ENCODE measurements at places on chromosomes 3 and 15.

DNA sequence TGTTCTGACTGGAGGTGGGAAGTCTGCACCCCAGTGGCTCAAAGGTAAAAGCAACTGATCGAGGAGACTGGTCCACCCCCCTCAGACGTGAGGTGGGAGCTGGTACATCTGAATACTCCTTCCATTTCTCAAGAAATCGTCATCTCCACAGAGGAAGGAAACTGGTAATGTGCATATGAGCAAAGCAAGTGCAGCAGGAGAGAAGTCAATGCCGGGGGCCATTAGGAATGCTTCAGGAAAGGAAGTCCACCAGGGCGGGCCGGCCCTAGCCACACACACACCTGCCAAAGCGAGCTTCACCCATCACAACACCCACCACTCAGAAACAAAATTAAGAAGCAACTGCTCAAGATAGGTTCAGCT, 8.5 kb downstream of the TBC1D2B start:
- DNase-seq: no peak

- no peak for DNase-seq
Observed at GRCh38 chr3:105497386-105497785, 130.7 kb downstream of the ALCAM start.

DNA sequence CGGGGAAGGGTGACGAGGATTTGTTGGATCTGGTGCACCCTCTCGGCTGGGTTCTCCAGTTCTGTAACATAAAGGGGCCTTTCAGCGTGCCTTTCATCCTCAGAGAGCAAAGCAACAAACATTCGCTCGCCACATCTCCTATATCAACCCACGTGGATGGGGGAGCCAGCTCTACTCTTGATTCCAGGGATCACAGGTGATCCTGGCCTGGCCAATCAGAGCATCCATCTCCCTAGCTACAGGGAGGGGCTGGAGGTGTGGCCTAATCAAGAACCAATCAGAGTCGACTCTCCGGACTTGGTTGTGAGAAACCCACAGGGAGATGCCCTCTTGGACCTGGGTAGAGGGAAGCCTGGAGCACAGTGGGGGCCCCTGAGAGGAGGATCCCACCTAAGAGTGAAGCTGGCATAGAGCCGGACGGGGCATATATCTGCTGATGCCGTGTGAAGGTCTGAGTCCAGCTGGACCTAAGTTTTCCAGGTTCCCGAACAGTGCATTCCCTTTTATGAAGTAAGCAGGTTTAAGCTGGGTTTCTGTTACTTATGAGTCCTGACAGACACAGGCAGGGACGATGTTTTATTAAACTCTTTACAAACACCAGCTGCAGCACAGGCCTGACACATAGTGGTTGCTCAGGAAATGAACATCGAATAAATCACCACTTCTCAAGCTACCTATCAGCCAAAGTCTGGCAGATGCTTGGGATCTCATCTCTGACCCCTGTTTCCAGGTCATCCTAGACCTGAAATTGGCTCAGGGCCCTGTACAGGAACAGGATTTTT, 50.7 kb upstream of the RAD18 start:
- no peak for DNase-seq

- no peak for DNase-seq
Observed at GRCh38 chr3:160245261-160245800, 20.1 kb downstream of the C3orf80 start.

- DNase-seq: no peak
Observed at GRCh38 chr3:51930439-51930838, 11.3 kb downstream of the RRP9 start.

DNA sequence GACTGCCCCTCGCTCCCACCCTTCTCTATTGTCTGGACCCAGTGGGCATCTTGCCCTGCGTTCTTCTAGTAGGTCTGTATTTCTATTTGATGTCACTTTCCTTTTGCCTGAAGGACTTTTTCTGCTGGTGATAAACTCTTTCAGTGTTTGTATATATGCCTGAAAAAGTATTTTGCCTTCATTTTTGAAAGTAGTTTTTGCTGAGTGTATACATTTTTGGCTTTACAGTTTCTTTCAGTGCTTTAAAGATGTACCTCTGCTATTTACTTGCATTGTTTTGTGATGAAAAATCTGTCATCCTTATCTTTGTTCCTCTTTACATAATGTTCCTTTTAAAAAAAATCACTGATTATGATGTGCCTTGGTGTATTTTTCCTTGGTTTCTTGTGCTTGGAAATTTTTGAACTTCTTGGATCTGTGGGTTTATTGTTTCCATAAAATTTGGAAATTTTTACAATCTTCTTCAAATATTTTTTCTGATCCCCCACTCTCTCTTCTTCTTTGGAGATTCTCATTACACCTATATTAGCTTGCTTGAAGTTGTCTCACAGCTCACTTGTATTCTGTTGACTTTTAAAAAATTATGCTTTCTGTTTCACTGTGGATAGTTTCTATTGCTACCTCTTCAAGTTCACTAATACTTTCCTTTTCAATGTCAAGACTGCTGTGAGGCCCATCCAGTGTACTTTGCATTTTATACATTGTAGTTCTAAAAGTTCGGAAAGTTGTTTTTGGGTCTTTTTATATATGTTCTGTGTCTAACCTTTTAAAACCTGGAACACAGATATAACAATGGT, 67.8 kb downstream of the RGMA start:
- no peak for DNase-seq

DNA sequence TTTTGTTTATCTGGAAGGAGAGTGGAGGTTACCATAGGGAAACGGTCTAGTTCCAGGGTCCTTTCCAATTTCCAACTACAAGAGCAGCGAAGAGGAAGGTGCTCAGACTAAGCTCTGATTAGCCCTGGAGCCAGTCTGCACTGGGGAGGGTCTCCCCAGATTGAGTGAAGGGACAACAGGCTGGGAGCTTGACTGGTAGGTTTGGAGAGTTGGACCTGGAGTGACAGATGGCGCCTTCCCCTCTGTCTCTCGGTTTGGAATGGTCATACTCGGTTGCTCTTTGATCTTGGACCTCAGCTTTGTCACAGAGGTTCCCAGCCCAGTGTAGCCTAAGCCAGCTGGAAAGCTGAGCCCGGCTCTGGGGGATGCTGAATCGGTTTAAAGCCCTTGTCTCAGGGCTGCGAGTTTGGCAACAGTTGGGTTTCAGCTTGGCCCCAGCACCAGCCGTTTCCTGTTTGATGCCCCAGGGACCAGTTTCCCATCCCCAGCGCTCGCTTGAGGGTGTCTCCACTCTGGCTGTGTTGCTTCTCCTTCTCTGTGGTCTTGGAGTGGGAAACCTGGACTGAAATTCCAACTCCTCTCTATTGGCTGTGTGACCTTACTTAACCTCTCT, 53.1 kb upstream of the ULK4 start:
- no peak for DNase-seq

DNA sequence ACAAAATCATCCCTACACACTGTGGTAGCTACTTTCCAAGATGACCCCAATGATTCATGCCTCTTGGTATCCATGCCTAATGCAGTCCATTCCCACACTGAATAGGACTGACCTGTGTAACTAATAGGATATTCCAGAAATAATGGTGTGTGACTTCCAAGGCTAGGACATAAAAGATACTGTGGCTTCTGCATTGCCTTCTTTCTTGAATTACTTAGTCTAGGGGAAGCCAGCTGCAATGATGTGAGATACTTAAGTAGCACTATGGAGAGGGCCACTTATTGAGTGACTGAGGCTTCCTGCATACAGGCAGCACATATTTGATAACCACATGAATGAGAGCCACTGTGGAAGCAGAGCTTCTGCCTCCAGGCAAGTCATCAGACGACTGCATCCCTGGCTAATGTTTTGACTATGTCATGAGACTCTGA, 50.1 kb downstream of the NR1I2 start:
- no peak for DNase-seq

- no peak for DNase-seq
Observed at GRCh38 chr3:59709702-59710553, 660.1 kb upstream of the CFAP20DC start.

GRCh38 chr3:150721285-150722130, 17.8 kb upstream of the ERICH6 start:
- DNase-seq: no peak

- no peak for DNase-seq
Observed at GRCh38 chr3:187375581-187375980, 7.4 kb downstream of the RTP4 start.

GRCh38 chr15:81152339-81152738, 18.3 kb downstream of the CFAP161 start:
- DNase-seq: no peak

- no peak for DNase-seq
Observed at GRCh38 chr15:81516012-81516411, 142.0 kb upstream of the TMC3 start.

GRCh38 chr15:78082743-78083110, 5.2 kb upstream of the TBC1D2B start:
- no peak for DNase-seq

GRCh38 chr3:41848753-41849574, 112.9 kb downstream of the ULK4 start:
- DNase-seq: no peak

- DNase-seq: no peak
Observed at GRCh38 chr3:152550284-152550683, 281.6 kb downstream of the MBNL1 start.

DNA sequence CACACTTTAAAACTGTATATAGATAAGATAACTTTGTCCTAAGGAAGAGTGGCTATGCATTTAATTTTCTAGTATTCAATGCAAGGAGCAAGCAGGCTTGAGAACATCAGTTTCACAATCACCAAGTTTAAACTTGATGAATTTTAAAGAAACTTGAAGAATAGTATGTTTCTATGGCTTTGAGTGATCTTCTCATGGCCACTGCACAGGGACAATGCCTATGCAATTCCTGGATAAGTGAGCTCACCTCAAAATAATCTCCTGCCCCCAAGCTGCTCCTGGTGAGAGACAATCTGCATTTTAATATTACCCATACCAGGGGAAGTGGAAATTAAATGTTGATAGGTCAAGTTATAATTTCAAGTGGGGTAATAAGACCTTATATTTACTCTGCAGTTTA, 376.6 kb upstream of the CBLB start:
- no peak for DNase-seq

DNA sequence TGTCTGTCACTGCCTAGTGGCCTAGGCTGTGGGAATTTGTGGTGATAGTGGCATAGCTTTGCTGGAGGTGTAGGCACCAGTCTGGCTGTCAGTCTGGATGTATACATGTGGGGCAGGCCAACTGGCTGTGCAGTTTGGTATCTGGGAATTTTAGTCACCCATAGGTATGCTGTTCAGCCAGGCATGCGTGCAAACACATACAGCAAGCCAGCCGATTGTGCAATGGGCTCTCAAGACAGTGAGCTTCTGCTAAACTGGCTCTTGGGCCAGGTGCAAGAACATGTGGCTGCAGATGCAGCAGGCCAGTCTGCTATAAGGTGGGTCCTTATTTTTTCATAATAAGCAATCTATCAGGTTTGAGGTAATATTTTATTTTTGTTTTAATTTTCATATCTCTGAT, 87.1 kb upstream of the PLSCR5 start:
- no peak for DNase-seq

DNA sequence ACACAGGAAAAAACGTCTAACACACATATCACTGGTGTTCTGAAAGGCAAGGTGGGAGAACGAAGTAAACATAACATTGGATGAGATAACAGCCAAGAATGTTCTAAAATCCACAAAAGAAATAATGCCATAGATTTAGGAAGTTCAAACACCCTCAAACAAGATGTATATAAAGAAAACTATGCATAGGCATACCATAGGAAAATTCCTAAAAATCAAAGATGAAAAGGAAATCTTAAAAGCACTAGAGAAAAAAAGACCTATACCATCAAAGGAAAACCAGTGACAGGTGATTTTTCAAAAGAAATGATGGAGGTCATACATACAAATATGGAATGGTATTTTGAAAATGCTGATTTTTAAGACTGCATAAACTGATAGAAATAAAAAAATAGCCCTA, 57.3 kb downstream of the GLB1 start:
- no peak for DNase-seq

GRCh38 chr3:191217301-191217700, 18.3 kb downstream of the OSTN start:
- no peak for DNase-seq

DNA sequence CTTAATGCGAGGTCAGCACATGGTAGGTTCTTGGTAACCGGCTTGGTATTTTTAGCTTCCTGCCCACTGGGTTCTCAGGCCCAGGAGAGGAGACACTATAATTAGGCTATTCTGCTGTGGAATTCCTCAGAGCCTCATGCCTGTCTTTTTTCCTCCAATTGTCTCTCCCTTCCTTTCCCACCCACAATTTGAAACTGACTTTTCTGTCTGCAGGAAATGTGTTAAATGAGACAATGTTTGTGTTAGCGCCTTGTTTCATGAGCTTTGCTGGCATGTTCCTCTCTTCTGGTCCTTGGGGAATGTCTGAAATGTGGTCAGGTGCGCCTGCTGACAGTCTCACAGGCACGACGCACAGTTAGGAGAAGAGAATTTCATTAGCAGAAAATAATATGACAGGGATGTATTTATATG, 223.6 kb upstream of the CTNNB1 start:
- no peak for DNase-seq

All from stimulated activated CD4-positive, alpha-beta T cell treated with anti-CD3 and anti-CD28 coated beads, Interleukin-1b, Interleukin-23, amount 100 ng/mL, for 4 hours (primary cell).